ENCODE measurements at places on chromosomes 2 and 18.

- no peak for DNase-seq
Measured at GRCh38 chr2:75491129-75491753, 69.5 kb downstream of the EVA1A start.

DNA sequence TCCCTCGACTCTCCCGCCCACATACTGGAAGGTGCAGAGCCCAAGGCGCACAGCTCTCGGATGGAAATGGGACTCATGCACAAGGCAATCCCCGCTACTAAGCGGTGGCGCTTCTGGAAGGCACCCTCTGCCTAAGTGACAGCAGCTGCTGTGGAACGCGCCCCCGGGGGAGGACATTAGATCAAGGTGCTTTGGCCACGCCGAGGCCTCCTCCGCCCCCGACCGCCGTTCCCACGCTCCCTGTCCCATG, 202 bp downstream of the MCEE start:
- no peak for DNase-seq

GRCh38 chr2:174716785-174717184, 47.5 kb downstream of the CHRNA1 start:
- DNase-seq = no peak

GRCh38 chr2:24105816-24106215, 17.3 kb downstream of the PFN4 start:
- DNase-seq = no peak

GRCh38 chr2:217947383-217948350, 55.1 kb downstream of the TNS1 start:
- DNase-seq = no peak

DNA sequence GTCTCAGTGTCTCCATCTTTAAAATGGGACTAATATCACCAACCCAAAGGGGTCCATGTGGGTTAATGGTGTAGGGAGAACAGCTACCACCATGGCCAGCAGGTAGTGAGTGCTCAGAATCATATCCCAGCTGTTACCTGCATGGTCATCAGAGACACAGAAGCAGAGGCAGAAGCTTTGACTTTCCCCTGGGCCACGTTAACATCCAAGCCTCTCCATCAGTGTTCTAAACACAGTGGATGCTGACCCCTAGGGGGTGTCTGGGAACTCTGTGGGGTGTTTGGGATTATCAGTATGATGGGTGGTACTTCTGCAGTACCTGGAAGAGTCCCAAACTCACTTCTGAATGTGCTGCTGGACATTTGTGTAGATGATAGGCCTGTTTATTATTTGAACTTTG, 93.6 kb downstream of the GYPC start:
- no peak for DNase-seq

GRCh38 chr18:32879497-32879896, 106.7 kb upstream of the KLHL14 start:
- DNase-seq = no peak
